H9 (cell line): ENCODE measurements at places on chromosomes 2 and 18. TPM values are rescaled to one million over a fixed set of nuclear protein-coding genes. Genes with fewer than 3 reads are reported as not detected.

The CERS6 gene
- total RNA-seq, result 17.5 and 17.7 TPM in 2 replicates

GRCh38 chr2:58660046-58660445 lies 418.9 kb upstream of the FANCL start:
- no peak for DNase-seq
- H3K27ac ChIP-seq, result no peak overlapping the region
- H3K36me3 ChIP-seq, result no peaks in the 10 kb centered on the region
- H3K4me3 ChIP-seq, result no peak overlapping the region
- H3K27me3 ChIP-seq, result no peaks in the 10 kb centered on the region
- H3K4me1 ChIP-seq, result no peaks in the 10 kb centered on the region

The TMEM247 gene
- not detected in 2 replicates for total RNA-seq

- no peak for DNase-seq
- no peaks in the 10 kb centered on the region for H3K27me3 ChIP-seq
- no peaks in the 10 kb centered on the region for H3K4me1 ChIP-seq
- H3K4me3 ChIP-seq, result no peak overlapping the region
- H3K36me3 ChIP-seq, result no peaks in the 10 kb centered on the region
Observed at GRCh38 chr2:122949523-122949922, 1075.6 kb upstream of the CNTNAP5 start.

- DNase-seq, result no peak
- no peak overlapping the region for H3K4me3 ChIP-seq
- no peak overlapping the region for H3K27ac ChIP-seq
- H3K27me3 ChIP-seq, result no peaks in the 10 kb centered on the region
Observed at GRCh38 chr2:201942531-201942930, 91.1 kb upstream of the FZD7 start.

GRCh38 chr2:52933878-52934277 lies 833.7 kb upstream of the CHAC2 start:
- H3K4me1 ChIP-seq, result no peaks in the 10 kb centered on the region
- H3K27me3 ChIP-seq, result no peaks in the 10 kb centered on the region
- peaks cover 21% of the 10 kb centered on the region for H3K36me3 ChIP-seq
- no peak overlapping the region for H3K27ac ChIP-seq
- no peak overlapping the region for H3K4me3 ChIP-seq

GRCh38 chr2:120750488-120751210 lies 15.0 kb downstream of the GLI2 start:
- peak; percentile 29 for DNase-seq
- no peak overlapping the region for H3K27ac ChIP-seq
- peaks cover 6% of the 10 kb centered on the region; the same call in 1 of the 2 replicates for H3K4me1 ChIP-seq
- peaks cover 10% of the 10 kb centered on the region for H3K36me3 ChIP-seq
- H3K4me3 ChIP-seq, result no peak overlapping the region

GRCh38 chr2:188787658-188788240 lies 186.4 kb upstream of the COL3A1 start:
- H3K4me3 ChIP-seq, result no peak overlapping the region
- H3K36me3 ChIP-seq, result no peaks in the 10 kb centered on the region
- H3K27me3 ChIP-seq, result no peaks in the 10 kb centered on the region
- DNase-seq, result no peak
- H3K27ac ChIP-seq, result no peak overlapping the region

- no peaks in the 10 kb centered on the region for H3K36me3 ChIP-seq
- H3K4me1 ChIP-seq, result no peaks in the 10 kb centered on the region
- no peak overlapping the region for H3K4me3 ChIP-seq
- no peak for DNase-seq
- no peaks in the 10 kb centered on the region for H3K27me3 ChIP-seq
- no peak overlapping the region for H3K27ac ChIP-seq
Observed at GRCh38 chr2:197266477-197266876, 44.1 kb downstream of the ANKRD44 start.

The KCNJ13 gene
- not detected in 2 replicates for total RNA-seq

GRCh38 chr18:35005963-35006577 lies 35.1 kb upstream of the MAPRE2 start:
- H3K36me3 ChIP-seq, result no peaks in the 10 kb centered on the region
- H3K27me3 ChIP-seq, result no peaks in the 10 kb centered on the region

DNA sequence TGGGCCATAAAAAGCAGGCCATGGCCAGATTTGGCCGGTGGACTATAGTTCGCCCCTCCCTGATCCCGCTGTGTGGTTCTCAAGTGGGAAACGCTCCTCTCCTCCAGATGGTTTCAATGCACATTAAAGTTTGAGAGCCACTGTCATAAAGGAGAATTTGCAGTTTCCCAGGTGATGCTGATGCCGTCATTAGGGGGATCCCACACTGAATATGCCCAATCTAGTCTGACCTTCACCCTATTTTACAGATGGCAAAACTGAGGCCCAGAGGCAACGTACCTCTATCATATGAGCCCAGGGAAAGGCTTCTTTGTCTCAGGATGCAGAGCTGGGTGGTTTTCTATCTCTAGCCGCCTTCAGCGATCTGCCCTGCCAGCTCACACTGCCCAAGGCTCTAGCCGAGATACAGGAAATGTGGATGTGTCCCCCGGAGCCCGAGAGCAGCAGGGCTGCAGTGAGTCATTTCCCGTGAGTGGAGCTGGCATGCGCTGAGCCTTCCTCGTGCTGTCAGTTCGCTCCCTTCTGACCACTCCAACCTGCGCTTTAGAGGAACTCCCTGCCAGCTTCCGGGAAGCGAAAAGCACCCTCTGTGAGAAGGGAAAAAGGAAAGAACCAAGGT lies 116.2 kb downstream of the SMAD7 start:
- peak; percentile 75 for DNase-seq
- H3K4me1 ChIP-seq, result peaks cover 2% of the 10 kb centered on the region; the same call in 1 of the 2 replicates
- H3K4me3 ChIP-seq, result no peak overlapping the region
- no peak overlapping the region for H3K27ac ChIP-seq
- no peaks in the 10 kb centered on the region for H3K36me3 ChIP-seq
- H3K27me3 ChIP-seq, result no peaks in the 10 kb centered on the region

- peaks cover 4% of the 10 kb centered on the region; the same call in 1 of the 2 replicates for H3K36me3 ChIP-seq
- H3K4me1 ChIP-seq, result no peaks in the 10 kb centered on the region; the same call in 1 of the 2 replicates
- DNase-seq, result no peak
Observed at GRCh38 chr2:98476192-98476868, 31.7 kb downstream of the INPP4A start.

The NOP58 gene
- total RNA-seq, result 164 and 168 TPM in 2 replicates

The CPSF3 gene
- total RNA-seq, result 89.5 and 95.5 TPM in 2 replicates

- H3K36me3 ChIP-seq, result no peaks in the 10 kb centered on the region
- H3K27ac ChIP-seq, result no peak overlapping the region
- H3K4me3 ChIP-seq, result no peak overlapping the region
Observed at GRCh38 chr2:215870986-215871385, 142.4 kb downstream of the MREG start.

DNA sequence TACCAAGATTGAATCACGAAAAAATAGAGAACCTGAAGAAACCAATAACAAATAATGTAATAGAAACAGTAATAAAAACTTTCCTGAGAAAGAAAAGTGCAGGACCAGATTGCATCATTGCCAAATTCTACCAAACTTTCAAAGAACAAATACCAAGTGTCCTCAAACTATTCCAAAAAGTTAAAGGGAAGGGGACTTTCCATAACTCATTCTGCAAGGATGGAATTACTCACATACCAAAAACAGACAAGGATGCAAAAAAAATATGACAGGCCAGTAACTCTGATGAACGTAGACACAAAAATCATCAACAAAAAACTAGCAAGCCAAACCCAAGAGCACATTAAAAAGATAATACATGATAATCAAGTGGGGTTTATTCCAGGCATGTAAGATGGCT lies 172.3 kb upstream of the SLC35G4 start:
- H3K4me3 ChIP-seq, result no peak overlapping the region
- H3K36me3 ChIP-seq, result no peaks in the 10 kb centered on the region
- H3K27me3 ChIP-seq, result no peaks in the 10 kb centered on the region
- H3K4me1 ChIP-seq, result no peaks in the 10 kb centered on the region

The ID2 gene
- 48.0 and 48.6 TPM in 2 replicates for total RNA-seq

DNA sequence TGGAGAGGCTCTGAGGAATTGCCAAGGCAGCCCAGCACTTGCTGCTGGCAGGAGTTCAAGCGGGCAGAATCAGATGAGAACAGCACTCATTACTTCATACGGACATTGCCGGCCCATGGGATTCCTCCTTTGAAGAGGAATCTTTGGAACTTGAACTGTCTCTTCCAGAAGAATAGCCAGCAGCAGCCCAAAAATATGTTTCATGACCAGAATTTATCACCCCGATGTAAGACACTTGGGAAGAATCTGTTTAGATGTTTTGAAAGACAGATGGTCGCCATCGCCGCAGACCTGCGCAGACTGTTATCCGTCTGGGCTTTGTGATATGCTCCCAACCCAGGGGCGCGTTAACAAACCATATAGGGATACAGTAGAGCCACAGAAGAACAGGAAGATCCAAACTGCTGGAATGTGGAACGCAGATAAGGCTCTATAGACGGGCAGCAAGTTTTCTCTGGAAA lies 3.7 kb upstream of the ADI1 start:
- H3K4me3 ChIP-seq, result no peak overlapping the region
- DNase-seq, result no peak
- 0 out of 2 replicates have a peak, but pooled peaks cover 7% of the 10 kb centered on the region for H3K36me3 ChIP-seq

The RIF1 gene
- 118 and 123 TPM in 2 replicates for total RNA-seq

The ABCB11 gene
- total RNA-seq, result 0.04 TPM in 1 of 2 replicates, not detected in the other

- H3K36me3 ChIP-seq, result peaks cover 27% of the 10 kb centered on the region
- DNase-seq, result no peak
- no peak overlapping the region for H3K27ac ChIP-seq
- no peak overlapping the region; the same call in 2 of the 3 replicates for H3K4me3 ChIP-seq
- H3K4me1 ChIP-seq, result no peaks in the 10 kb centered on the region
Observed at GRCh38 chr2:232543928-232544631, 4.6 kb downstream of the CHRNG start.

The GPC1 gene
- 39.4 and 44.0 TPM in 2 replicates for total RNA-seq

The CYP1B1 gene
- 2.7 and 2.9 TPM in 2 replicates for total RNA-seq

The NDUFV2 gene
- 206 and 207 TPM in 2 replicates for total RNA-seq

DNA sequence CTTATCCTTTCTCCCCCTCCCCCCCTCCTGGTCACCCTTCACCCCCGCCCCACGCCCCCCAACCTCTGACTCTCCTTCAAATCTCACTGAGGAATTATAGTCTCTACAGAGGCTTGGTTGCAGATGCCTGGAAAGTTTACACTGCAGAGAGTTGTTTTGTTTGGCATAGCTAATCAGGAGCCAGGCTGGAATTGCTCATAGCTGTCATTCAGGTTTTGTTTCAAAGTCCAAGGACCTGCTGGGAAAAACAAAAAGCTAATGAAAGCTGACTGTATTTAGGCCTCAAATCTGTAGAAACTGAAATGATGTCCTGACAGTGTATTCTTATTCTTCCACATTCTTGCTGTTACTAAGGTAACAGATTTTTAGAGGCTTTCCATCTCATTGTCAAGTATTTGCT lies 22.6 kb downstream of the GREB1L start:
- H3K27ac ChIP-seq, result no peak overlapping the region
- no peak for DNase-seq
- H3K4me1 ChIP-seq, result no peaks in the 10 kb centered on the region; the same call in 1 of the 2 replicates

- no peaks in the 10 kb centered on the region for H3K27me3 ChIP-seq
- H3K27ac ChIP-seq, result no peak overlapping the region
- H3K4me3 ChIP-seq, result no peak overlapping the region
- DNase-seq, result no peak
- H3K36me3 ChIP-seq, result peaks cover 12% of the 10 kb centered on the region; the same call in 2 of the 3 replicates
- H3K4me1 ChIP-seq, result 0 out of 2 replicates have a peak, but pooled peaks cover 2% of the 10 kb centered on the region
Observed at GRCh38 chr2:105822186-105822585, 77.5 kb downstream of the NCK2 start.

DNA sequence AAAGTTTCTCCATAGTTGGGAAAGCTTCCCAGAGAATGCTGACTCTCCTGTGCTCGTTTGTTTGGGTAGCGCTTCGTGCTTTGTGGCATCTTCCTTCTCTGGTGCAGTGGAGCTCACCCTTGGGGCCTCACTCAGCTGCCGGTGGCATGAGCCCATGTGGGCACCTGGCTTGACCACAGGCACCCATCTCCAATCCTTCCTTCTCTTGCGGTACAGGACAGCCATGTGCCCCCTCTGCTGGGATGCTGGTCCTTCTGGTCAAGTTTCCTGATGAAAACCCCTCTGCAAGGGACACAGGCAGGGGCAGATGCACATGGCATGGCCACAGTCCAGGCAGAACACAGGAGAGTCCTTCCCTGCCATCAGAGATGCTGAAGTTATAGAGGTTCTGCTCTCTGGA lies 555.9 kb upstream of the HS6ST1 start:
- H3K4me1 ChIP-seq, result peaks cover 3% of the 10 kb centered on the region; the same call in 1 of the 2 replicates
- no peak for DNase-seq
- H3K36me3 ChIP-seq, result no peaks in the 10 kb centered on the region
- no peaks in the 10 kb centered on the region for H3K27me3 ChIP-seq
- H3K27ac ChIP-seq, result no peak overlapping the region

DNA sequence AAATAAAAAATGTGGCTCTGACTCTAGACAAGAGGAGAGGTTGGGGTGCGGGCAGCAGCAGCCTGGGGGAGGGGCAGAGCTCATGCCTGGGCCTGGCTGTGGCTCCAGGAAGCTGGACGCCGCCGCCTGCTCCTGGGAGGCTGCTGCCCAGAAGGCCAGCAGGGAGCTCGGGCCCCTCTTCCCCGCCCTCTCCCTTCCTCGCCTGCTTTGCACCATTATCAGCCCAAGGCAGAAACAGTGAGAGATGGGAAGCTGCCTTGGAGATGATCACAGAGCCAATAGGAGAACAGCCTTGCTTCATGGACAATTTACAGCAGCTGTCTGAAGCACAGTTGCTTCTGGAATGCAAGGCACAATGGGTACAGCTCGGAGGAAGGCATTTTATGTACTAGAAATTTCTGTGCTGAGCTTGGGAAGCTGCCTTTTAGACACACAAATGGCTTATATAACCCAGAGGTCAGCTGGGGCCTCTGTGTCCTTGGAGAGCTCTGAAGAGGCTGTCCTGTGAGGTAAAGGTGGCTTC lies 55.3 kb upstream of the AFF3 start:
- H3K27me3 ChIP-seq, result no peaks in the 10 kb centered on the region
- peaks cover 4% of the 10 kb centered on the region; the same call in 1 of the 2 replicates for H3K4me1 ChIP-seq
- no peak overlapping the region for H3K27ac ChIP-seq
- peak; percentile 65 for DNase-seq

- H3K4me3 ChIP-seq, result no peak overlapping the region
- H3K36me3 ChIP-seq, result no peaks in the 10 kb centered on the region
- no peak for DNase-seq
- no peaks in the 10 kb centered on the region for H3K4me1 ChIP-seq
- H3K27me3 ChIP-seq, result no peaks in the 10 kb centered on the region; the same call in 1 of the 2 replicates
Observed at GRCh38 chr2:19861813-19862212, 40.0 kb downstream of the TTC32 start.

DNA sequence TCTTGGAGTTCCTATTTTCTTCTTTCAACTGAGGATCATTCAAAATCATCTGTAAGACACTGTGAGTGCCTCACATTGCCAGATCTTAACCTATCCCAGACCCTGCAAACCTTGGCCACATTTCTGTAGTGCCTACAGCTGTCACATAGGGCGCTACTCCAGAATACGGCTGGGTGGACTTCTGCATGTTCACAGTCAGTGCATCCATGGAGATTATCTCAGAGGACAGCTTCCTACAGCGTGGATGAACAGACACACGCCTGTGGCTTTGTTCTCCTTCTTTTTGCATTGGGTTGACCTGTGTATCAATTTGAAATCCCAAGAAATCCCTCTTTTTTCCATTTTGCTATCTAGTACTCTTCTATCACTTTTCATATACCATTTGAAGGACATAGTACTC lies 1.9 kb upstream of the KLHL29 start:
- no peaks in the 10 kb centered on the region; the same call in 1 of the 2 replicates for H3K4me1 ChIP-seq
- no peak for DNase-seq
- peaks cover 19% of the 10 kb centered on the region; the same call in 1 of the 2 replicates for H3K27me3 ChIP-seq
- H3K36me3 ChIP-seq, result no peaks in the 10 kb centered on the region; the same call in 1 of the 3 replicates
- no peak overlapping the region for H3K4me3 ChIP-seq
